ENCODE measurements at places on chromosomes 6 and 20. TPM values are rescaled to one million over a fixed set of nuclear protein-coding genes. Genes with fewer than 3 reads are reported as not detected.

Gene LTA
- polyA plus RNA-seq = 0.26 TPM

Gene HLA-DQA1
- 7.9 TPM for polyA plus RNA-seq

Gene SPATS1
- polyA plus RNA-seq = not detected

Gene PDE7B
- 5.5 TPM for polyA plus RNA-seq

Gene TLDC2
- polyA plus RNA-seq = 2.8 TPM

Gene GNMT
- polyA plus RNA-seq = 0.98 TPM

Gene CLDN20
- 2.1 TPM for polyA plus RNA-seq

Gene OR2J3
- not detected for polyA plus RNA-seq

Gene GSTA1
- 1.2 TPM for polyA plus RNA-seq

Gene SNAP25
- 6.4 TPM for polyA plus RNA-seq

Gene KHDC1L
- polyA plus RNA-seq = 1.0 TPM

Gene MYBL2
- 33.0 TPM for polyA plus RNA-seq

Gene ULBP1
- polyA plus RNA-seq = 1.6 TPM

Gene EDN3
- polyA plus RNA-seq = 5.1 TPM

Gene IGF2R
- 61.1 TPM for polyA plus RNA-seq

Gene GTF2H4
- polyA plus RNA-seq = 41.4 TPM

Gene CLPSL1
- polyA plus RNA-seq = 1.3 TPM

Gene SCGN
- 0.34 TPM for polyA plus RNA-seq

Gene FAXC
- polyA plus RNA-seq = 5.1 TPM

Gene ACTR5
- 9.5 TPM for polyA plus RNA-seq

Gene TRIM15
- polyA plus RNA-seq = 0.09 TPM

Gene C20orf141
- not detected for polyA plus RNA-seq

Gene TMEM217
- 2.1 TPM for polyA plus RNA-seq

Gene ATP9A
- polyA plus RNA-seq = 60.8 TPM

Gene RIPPLY2
- polyA plus RNA-seq = not detected

Gene TCF15
- polyA plus RNA-seq = 1.3 TPM

Gene OVOL2
- polyA plus RNA-seq = 1.5 TPM

Gene LY6G6C
- polyA plus RNA-seq = 0.26 TPM

Gene GSTA2
- 0.36 TPM for polyA plus RNA-seq

Gene BPIFB1
- 0.14 TPM for polyA plus RNA-seq

Gene PRR18
- polyA plus RNA-seq = 0.27 TPM

Gene FOXP4
- 28.8 TPM for polyA plus RNA-seq

Gene VGLL2
- not detected for polyA plus RNA-seq

Gene LY6G6F
- polyA plus RNA-seq = 0.73 TPM

Gene HLA-DOA
- 3.8 TPM for polyA plus RNA-seq

Gene PDE10A
- polyA plus RNA-seq = 27.7 TPM

Gene TRDN
- 2.6 TPM for polyA plus RNA-seq
